ENCODE measurements at places on chromosomes 16 and 17.

- DNase-seq, result no peak
These were observed 73.4 kb upstream of the GSG1L start for GRCh38 chr16:28136751-28137434.

GRCh38 chr17:54968262-54968987 is at the start of the genes COX11 and STXBP4:
COX11 (minus strand) TSS chr17:54968654; CDS start chr17:54968646, 8 bp downstream.
STXBP4 (plus strand) TSS chr17:54968765; CDS start chr17:54986220, 17,455 bp downstream.
- peak; percentile 97 for DNase-seq

- no peak for DNase-seq
These were observed 33.6 kb downstream of the HAPSTR1 start for GRCh38 chr16:9124908-9125584.

DNA sequence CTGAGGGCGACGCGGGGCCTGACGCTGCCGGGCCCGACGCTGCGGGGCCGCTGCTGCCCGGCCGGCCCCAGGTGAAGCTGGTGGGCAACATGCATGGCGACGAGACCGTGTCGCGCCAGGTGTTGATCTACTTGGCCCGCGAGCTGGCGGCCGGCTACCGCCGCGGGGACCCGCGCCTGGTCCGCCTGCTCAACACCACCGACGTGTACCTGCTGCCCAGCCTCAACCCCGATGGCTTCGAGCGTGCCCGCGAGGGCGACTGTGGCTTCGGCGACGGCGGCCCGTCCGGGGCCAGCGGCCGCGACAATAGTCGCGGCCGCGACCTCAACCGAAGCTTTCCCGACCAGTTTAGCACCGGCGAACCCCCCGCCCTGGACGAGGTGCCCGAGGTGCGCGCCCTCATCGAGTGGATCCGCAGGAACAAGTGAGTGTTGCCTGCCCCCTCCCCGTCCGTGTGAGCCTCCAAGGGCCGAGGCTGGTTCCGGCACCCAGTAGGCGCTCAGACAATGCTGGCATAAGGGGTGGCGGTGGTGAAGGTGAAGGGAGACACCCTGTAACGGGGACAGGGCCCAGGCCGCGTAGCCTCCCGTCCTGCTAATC is 676 bp downstream of the CPD start:
- DNase-seq, result no peak

DNA sequence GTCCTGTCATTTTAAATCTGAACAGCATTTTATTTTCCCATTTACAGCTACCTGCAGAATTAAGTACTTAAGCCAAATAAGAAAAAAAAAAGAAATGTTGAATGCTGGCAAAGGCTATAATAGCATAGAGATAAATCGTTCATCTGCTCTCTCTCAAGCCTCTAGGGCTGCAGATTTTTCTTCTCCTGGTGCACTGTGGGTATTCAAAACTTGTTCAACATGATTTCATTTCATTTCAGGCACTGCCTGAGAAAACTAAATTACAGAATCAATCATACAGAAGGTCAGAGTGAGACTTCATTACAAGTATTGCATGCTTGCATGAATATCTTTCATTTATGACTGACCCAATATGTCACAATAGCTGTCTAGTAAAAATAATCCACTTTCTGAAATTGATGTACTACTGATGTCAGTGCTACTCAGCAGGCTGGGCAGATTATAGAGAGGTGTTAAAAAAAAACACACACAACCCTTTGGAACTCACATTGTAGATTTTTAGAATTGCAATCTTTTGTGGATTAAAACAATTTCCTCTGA is 86.2 kb downstream of the TOX3 start:
- no peak for DNase-seq

Measured in trophoblast cell (in vitro differentiated cells and primary cell).